ENCODE measurements at places on chromosomes 3 and 15.
A peak's percentile ranks its signal among the peaks of the same experiment; 100 is the strongest.

GRCh38 chr3:60809857-60810610 is 441.2 kb downstream of the FHIT start:
- no peak for DNase-seq

DNA sequence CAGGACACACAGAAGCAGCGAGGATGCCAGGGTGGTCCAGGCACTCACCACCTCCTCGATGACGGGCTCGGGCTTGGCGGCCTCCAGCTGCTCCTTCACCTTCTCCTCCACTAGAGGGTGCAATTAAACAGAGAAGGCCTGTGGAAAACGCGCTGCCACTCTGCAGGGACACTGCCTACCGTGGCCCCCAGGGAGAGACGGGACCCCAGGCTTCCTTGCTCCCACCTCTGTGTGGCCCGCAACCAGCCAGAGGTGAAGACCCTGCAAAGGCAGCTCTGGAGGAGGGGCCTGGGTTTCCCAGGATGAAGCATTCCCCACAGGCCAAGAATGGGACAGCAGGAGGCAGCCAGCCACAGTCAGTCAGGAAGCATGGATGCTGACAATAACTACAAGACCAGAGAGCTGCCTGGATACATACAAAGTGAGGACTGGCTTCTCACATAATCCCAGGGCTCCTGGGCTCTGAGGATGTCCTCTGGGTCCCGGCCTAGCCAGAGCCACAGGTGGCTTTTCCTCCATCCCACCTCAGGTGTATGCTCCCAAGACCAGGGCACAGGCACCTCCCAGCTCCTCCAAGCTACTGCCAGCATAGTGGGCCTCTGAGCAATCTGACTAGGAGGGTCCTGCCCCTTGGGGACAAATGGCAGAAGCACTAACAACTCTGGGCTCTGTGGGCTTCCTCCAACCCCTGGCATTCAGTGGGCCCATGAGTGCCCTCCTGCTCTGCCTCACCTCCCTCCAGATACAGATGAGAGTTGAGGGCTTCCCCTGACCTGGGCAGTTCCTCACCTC is 46.2 kb downstream of the PTH1R start:
- peak; percentile 37 for DNase-seq

DNA sequence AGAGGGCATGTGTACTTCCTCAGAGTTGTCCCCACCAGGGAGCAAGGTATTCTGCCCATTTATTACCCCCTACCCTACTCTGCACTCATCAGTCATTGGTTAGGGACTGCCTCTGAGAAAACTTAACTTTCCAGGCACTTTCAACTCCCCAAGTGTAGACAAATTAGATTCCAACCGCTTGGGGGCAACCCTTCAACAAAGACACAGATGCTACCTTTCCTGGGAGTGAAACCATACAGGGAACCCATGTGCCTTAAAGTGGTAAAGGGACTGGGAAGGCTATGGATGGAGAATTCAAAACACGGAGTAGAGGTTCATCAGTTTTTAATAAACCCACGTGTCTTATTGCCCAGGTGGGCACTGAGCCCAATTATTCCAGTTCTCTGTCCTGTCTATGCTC is 19.4 kb upstream of the UBE2E2 start:
- no peak for DNase-seq

- no peak for DNase-seq
These were observed 654 bp downstream of the RUBCN start for GRCh38 chr3:197736010-197736490.

GRCh38 chr15:85164841-85165466 is 183.3 kb downstream of the PDE8A start:
- DNase-seq, result no peak

DNA sequence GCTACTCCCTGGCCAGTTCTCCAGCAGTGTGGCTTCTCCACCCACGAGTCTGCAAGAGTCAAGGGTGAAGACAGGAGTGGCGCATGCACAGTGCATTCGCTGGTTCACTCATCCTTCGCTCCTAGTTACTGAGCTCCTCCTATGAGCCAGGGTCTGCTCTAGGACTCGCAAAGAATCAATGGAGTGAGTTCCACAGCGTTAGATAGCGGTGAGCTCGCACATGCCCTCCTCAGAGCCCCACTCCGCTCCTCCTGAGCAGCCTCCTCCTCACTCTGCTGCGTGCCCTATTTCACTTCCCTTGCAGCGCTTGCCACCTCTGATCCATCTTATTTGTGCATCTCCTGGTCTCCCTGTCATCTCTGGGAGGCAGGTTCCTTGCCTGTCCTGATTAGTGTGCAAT is 63.0 kb downstream of the NUP210 start:
- no peak for DNase-seq

- no peak for DNase-seq
These were observed 189.5 kb downstream of the ADAMTSL3 start for GRCh38 chr15:83843471-83843871.

GRCh38 chr3:197524128-197524527 is 31.6 kb downstream of the BDH1 start:
- DNase-seq, result no peak

GRCh38 chr15:81411969-81412633 is 38.1 kb upstream of the TMC3 start:
- no peak for DNase-seq

DNA sequence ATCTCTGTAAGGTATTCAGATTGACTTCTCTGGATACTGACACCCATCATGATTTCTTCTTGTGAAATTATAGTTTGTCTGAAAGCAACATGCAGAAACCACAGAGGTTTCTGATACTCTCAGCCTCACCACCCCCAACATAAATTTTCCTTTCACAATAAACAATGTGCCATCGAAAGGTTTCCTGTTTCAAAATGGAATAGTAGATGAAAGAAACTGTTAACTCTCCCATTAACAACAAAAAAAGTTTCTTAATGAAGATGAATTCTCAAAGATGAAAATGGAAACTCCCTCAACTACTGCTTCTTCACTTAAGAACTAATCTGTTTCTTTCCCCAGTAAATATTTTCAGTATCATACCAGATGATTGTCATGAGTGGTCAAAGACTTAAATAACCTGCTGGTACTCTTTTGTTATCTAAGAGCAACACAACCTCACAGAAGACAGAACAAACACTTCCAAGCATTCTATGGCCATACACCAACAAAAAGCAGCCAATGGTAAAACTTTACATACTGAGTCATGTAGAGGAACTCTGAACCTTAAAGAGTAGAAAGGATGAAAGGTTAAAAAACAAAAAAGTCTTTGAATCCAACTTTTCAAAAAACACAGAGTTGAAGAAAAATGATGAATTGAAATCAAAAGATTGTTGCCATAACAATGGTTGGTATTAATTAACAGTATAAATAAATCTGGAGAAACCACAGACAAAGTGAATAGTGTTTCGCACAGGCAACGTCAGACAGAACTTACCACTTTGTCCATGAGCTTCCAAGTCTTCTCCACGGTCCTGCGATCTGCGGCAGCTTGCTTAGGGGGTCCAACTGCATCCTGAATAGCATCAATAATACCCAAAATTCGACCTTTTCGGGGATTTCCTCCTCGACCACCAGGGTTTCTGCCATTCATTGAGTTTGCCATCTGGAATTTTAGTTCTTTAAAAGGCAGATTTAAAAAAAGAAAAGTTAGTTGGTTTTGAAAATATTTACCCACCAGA is 1.9 kb downstream of the CBLB start:
- DNase-seq, result peak; percentile 9

GRCh38 chr3:170470063-170471016 is 51.7 kb downstream of the CLDN11 start:
- DNase-seq, result no peak

GRCh38 chr3:132247211-132247610 is 70.0 kb upstream of the ACP3 start:
- no peak for DNase-seq

- no peak for DNase-seq
These were observed 140.0 kb upstream of the UBE2E1 start for GRCh38 chr3:23665741-23666140.

DNA sequence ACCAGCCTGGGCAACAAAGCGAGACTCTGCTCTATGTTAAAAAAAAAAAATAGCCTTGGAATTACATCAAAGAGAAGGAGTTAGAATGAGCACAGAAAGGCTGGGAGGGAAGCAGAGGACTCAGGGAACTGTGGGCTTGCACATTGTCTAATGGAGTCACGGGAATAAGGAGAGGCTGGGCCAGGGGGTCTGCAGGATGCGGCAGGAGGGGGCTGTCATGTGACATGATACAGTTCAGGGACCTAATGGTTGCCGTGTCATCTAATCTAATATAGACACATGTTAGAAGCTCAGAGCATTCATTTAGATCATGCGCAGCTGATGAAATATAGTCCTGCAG is 32.5 kb downstream of the GRK7 start:
- no peak for DNase-seq

- no peak for DNase-seq
These were observed 25.8 kb upstream of the PAQR5 start for GRCh38 chr15:69272891-69273290.

GRCh38 chr3:177137774-177138705 is 59.2 kb downstream of the TBL1XR1 start:
- no peak for DNase-seq

- DNase-seq, result no peak
These were observed 345.5 kb upstream of the ROBO1 start for GRCh38 chr3:80113331-80113730.

DNA sequence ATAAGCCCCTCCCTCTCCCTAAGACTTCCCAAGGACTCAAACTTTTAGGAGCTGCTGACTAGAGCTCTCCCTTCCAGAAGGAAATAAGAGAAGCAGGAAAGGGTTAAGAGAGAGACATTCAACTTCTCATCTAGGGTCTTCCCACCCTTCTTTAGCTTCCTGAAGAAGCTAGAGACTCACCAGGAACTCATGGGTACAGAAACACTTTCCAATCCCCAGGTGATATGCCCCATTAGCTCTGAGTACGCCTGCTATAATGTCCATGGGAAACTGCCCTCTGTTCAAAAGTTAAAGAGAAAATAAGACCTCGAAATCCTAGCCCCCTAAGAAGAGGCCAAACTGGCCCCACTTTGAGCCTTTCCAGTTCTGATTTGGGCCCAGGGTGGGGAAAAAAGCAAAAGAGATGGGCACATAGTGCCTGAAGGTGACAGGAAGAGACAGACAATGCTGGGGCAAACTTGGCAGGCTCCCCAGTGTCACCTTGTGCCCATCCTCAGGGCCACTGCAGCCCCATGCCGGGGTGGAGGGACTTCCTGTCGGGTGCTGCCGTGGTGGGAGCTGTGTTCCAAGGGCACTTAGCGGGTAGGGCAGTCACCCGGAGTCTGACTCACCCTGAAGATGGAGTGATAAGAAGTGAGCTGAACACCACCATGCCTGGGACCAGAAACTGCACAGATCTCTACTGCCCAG is 29.5 kb downstream of the CCDC12 start:
- DNase-seq, result no peak

GRCh38 chr3:64642327-64643151 is 45.3 kb downstream of the ADAMTS9 start:
- DNase-seq, result no peak

- no peak for DNase-seq
These were observed 377.0 kb downstream of the FEZF2 start for GRCh38 chr3:61996366-61996765.

DNA sequence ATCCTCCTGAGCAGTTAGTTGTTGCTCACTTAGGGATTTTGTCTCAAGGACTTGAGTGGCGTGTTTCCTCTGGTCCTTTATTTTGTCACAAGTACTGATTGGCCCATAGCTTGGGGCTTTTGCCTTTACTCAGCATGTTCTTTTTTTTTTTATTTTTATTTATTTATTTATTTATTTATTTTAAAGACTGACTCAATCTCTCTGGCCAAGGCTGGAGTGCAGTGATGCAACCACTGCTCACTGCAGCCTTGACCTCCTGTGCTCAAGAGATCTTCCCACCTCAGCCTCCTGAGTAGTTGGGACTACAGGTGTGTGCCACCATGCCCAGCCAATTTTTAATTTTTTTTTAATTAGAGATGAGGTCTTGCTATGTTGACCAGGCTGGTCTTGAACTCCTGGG is 223.9 kb upstream of the TPM1 start:
- DNase-seq, result no peak

DNA sequence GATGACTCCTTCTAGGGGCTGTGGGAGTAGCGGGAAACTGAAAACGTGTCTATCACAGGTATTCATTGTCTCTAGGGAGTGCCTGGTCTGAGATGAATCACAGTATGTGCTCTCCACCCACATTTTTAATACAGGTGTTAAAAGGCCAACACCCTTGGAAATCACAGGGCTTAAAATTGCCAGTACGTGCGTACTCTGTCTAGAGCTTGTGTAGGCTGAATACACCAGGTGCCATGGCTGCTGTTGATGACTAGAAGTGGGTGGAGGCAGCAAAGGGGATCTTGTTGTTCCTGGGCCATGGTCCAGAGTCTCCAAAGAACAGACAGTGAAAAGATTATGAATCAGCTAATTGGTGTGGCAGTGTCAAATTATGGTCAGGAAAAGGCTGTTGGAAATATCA is 35.1 kb upstream of the P3H2 start:
- DNase-seq, result no peak

GRCh38 chr3:13768453-13768852 is 111.4 kb downstream of the WNT7A start:
- DNase-seq, result no peak

- no peak for DNase-seq
These were observed 70.7 kb downstream of the SEMA5B start for GRCh38 chr3:122956693-122957455.

GRCh38 chr15:69056365-69056764 is 41.9 kb downstream of the NOX5 start:
- DNase-seq, result no peak

GRCh38 chr3:39505866-39506742 is 38.6 kb downstream of the MOBP start:
- no peak for DNase-seq

- DNase-seq, result no peak
These were observed 1.4 kb downstream of the EPHB3 start for GRCh38 chr3:184562878-184563560.

- DNase-seq, result no peak
These were observed 40.6 kb upstream of the TNFAIP8L3 start for GRCh38 chr15:51135276-51135675.

DNA sequence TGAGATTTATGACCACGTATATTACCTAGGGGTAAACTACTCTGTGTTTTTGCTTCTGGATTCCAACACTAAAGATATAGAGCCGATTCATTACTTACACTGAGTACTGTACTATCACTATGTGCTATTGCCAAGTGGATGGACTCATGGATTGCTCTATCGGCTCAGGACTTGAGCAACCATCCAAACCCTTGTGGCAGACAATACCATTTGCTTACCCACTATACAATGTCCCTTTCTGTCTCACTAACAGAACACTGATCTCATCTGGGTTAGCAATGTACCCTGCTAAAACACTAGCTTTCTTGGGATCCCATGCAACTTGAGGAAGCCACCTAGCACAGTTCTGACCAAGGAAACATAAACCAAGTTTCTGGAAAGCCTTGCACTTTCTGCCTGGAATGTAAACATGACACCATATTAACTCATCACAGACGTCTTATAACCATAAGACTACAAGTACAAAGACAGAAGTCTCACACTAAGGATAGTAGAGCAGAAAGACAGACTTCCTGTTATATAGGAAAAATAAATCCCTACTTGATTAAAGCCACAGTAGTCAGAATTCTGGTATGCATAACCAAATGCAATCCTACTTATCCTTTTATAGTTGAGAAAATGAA is 38.6 kb downstream of the HACD2 start:
- DNase-seq, result no peak

GRCh38 chr3:71391361-71391760 is 192.2 kb downstream of the FOXP1 start:
- no peak for DNase-seq

- DNase-seq, result no peak
These were observed 124.0 kb downstream of the ATP1B3 start for GRCh38 chr3:142000325-142000870.

All from SJSA1 (cell line).